PC-3 (cell line): ENCODE measurements at places on chromosomes 2 and 18. TPM values are rescaled to one million over a fixed set of nuclear protein-coding genes. Genes with fewer than 3 reads are reported as not detected.

The FOXD4L1 gene
- 0.33 TPM in 1 of 2 replicates, not detected in the other for total RNA-seq

The ZSWIM2 gene
- not detected in 2 replicates for total RNA-seq

The SMYD1 gene
- not detected in 2 replicates for total RNA-seq

DNA sequence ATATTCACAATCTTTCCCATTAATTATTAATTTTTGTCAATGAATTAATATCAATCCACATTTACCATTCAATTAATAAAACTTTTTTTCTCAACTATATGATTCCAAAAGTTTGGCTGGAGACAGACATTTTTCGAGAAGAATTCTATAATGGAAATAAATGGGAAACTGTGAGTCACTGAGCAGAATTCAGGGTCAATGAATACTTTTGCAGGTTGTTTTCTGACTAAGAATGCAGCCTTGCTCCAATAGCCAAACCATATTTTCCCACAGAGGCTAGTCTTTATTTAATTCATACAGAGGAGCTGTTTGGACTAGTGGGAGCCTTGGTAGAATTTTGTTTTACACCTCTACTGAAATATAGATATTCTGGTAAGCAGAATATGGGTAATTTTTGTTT lies 82.3 kb downstream of the ARHGAP28 start:
- peaks cover 15% of the 10 kb centered on the region for H3K4me1 ChIP-seq
- H3K36me3 ChIP-seq = no peaks in the 10 kb centered on the region
- H3K27ac ChIP-seq = no peak overlapping the region

DNA sequence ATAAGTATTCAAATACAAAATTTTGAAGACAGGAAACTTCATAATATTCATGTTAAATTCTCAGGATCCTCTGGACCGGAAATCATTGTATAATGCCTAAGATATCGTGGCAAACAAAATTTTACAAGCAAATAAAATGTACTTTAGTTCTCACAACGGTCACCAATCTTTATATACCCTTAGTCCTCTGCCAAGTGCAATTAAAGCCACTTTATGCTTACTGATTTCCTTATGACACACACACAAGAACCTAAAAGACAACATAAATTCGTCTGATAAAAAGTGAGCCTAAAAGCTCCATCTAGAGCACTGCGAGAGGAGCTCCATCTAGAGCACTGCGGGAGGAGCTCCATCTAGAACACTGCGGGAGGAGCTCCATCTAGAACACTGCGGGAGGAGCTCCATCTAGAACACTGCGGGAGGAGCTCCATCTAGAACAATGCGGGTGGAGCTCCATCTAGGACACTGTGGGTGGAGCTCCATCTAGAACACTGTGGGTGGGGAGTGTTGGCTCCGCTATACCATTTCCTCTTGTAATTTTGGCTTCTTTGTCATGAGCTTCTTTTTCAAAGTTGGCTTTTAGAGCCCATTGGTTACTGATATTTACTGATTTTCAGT lies 15.9 kb downstream of the ATP8B1 start:
- no peaks in the 10 kb centered on the region for H3K27me3 ChIP-seq
- H3K4me1 ChIP-seq = peaks cover 54% of the 10 kb centered on the region
- H3K4me3 ChIP-seq = no peak overlapping the region
- peak overlapping the region; percentile 96 for H3K27ac ChIP-seq
- DNase-seq = peak; percentile 46
- no peaks in the 10 kb centered on the region for H3K36me3 ChIP-seq

DNA sequence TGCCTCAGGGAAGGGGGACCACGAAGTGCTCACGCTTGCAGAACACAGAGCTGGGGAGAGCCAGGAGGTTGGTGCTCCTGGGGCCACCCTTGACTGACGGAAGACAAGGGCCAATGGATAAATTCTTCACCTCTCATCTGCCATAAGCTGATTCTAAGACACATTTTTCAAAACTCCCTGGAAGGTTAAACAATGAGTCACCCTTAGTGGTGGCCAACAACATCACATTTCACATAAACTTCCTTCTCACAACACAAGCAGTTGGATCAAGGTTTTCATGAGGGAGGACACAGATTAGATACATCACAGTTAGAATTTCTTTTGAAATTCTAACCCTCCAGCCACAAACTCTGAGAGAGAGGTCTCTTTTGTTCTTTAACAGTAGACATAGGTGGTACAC lies 713.6 kb upstream of the POU3F3 start:
- no peaks in the 10 kb centered on the region for H3K36me3 ChIP-seq
- DNase-seq = peak; percentile 5
- H3K27me3 ChIP-seq = peaks cover 6% of the 10 kb centered on the region; the same call in 1 of the 2 replicates
- no peaks in the 10 kb centered on the region for H3K4me1 ChIP-seq
- H3K4me3 ChIP-seq = no peak overlapping the region

DNA sequence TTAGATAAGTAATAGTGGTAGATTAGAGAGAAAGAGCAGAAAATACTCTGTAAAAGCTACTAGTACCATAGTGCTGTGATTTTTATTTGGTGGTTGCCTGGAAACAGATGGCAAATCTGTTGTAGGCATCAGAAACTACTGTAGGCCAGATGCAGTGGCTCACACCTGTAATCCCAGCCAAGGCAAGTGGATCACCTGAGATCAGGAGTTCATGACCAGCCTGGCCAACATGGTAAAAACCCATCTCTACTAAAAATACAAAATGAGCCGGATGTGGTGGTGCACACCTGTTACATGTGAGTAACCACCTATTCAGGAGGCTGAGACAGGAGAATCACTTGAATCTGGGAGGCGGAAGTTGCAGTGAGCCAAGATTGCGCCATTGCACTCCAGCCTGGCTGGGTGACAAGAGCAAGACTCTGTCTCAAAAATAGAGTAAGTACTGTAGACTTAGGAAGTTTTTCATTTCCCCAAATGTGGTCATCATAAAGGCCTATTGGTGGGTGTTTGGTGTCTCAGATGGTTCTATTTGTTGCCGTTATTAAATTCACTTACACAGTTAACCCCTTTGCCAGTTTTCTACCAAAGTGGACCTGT lies 79.6 kb downstream of the SPTBN1 start:
- H3K27ac ChIP-seq = no peak overlapping the region
- no peaks in the 10 kb centered on the region for H3K36me3 ChIP-seq
- no peaks in the 10 kb centered on the region for H3K27me3 ChIP-seq
- no peak overlapping the region for H3K4me3 ChIP-seq

GRCh38 chr2:46561731-46562450 lies 82.5 kb downstream of the TMEM247 start:
- no peaks in the 10 kb centered on the region for H3K27me3 ChIP-seq
- no peaks in the 10 kb centered on the region for H3K36me3 ChIP-seq
- H3K4me3 ChIP-seq = no peak overlapping the region
- no peak for DNase-seq
- no peaks in the 10 kb centered on the region for H3K4me1 ChIP-seq
- no peak overlapping the region for H3K27ac ChIP-seq

DNA sequence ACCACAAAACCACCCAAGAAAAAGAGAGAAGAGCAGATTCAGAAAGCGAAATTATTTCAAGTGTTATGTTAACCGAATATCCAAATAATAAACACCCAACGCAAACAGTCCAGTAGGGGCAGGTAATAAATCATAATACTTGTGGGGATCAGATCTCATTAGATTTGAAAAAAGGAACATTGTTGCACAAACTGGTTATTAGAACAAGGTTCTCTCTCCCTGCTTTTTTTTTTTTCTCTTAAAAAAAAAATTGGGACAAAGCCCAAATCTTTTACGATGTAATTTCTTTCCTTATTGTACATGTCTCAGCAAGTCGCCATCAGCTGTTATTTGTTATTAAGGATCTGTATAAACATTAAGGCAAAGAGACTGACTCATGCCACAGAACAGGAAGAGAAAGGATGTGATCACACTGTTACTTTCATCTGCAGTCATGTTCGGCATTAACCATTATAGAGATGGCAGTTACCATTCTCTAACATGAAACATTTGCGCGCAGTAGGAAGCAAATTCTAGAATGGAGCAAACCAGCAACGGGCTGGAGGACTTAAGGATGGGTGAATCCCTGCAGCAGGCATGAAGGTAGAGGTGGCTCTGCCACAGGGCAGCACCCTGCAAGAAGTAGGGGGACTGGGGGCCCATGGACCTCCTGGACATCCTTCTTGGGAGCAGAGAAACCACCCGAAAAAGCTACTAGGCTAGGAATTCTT lies 42.0 kb downstream of the EPHA4 start:
- peak overlapping the region; percentile 46 for H3K4me3 ChIP-seq
- H3K27ac ChIP-seq = 0 out of 2 replicates have a peak overlapping the region, but pooled peaks have one; percentile 26
- peak; percentile 82 for DNase-seq
- no peaks in the 10 kb centered on the region for H3K36me3 ChIP-seq
- peaks cover 18% of the 10 kb centered on the region for H3K4me1 ChIP-seq

DNA sequence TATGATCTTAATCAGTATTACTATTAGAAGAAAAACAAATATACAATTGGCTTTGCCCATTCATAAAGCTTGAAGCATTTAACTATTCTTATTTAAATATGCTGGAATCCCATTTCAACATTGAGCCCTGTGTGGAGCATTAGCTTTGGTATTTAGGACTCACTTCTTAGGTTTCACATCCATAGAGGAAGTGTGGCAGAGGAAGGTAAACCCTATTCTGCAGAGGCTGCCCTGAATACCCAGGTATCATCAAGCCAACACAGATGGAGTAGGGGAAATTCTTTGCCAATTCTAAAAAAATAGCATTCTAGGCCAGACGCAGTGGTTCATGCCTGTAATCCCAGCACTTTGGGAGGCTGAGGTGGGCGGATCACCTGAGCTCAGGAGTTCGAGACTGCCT lies 361.5 kb downstream of the FIGN start:
- H3K4me3 ChIP-seq = no peak overlapping the region
- H3K27me3 ChIP-seq = no peaks in the 10 kb centered on the region
- H3K4me1 ChIP-seq = no peaks in the 10 kb centered on the region
- no peak for DNase-seq

GRCh38 chr18:3177902-3178687 lies 41.7 kb downstream of the MYOM1 start:
- no peak overlapping the region for H3K4me3 ChIP-seq
- no peak for DNase-seq
- H3K27me3 ChIP-seq = no peaks in the 10 kb centered on the region
- no peaks in the 10 kb centered on the region for H3K36me3 ChIP-seq
- peaks cover 18% of the 10 kb centered on the region for H3K4me1 ChIP-seq

DNA sequence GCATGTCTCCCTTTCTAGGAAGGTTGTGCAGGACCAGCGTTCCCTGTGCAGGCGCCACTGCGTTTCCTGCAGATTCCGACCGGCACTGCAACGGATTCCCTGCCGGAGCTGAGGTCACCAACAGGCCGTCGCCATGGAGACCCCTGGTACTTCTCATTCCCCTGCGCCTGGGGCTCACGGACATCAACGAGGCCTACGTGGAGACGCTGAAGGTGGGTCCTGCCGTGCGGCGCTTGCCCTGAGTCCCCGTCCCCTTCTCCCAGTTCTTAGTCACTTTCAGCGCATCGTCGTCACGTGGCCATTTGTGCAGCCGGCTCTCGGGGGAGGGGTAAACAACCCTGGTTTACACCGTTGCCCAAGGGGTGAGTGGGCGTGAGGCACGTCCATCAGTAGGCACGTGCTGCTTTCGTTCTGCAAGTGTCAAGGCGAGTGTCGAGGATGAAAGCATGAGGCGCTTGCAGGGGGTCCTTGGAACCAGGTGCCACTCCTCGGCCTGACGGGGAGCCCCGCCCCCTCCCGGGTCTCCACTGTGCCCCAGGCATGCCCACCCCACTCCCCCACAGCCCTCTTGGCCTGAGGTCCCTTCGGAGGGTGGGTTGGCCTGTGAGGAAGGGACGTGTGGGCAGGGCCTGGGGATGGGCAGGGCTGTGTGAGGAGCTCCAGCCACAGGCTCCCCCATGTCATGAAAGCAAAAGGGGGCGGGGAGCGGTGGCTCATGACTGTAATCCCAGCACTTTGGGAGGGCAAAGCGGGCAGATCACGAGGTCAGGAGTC lies 19.8 kb downstream of the DTYMK start:
- no peak overlapping the region for H3K27ac ChIP-seq
- H3K4me3 ChIP-seq = no peak overlapping the region
- peaks cover 16% of the 10 kb centered on the region for H3K4me1 ChIP-seq
- no peak for DNase-seq
- H3K36me3 ChIP-seq = peaks cover 6% of the 10 kb centered on the region; the same call in 1 of the 2 replicates

DNA sequence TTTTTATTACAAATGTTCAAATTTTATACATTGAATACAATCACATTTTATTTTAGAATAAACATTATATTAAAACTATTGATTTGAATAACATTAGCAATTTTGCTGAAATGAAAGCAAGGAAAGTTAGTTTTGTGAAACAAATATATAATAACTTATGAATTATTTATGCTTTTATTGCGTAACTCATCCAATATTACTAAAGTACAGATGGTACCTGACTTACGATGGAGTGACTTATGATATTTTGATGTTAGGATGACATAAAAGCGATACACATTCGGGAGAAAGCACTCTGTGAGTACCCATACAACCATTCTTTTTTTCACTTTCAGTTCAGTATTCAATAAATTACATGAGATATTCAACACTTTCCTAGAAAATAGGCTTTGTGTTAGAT lies 26.5 kb downstream of the GPR39 start:
- no peak for DNase-seq
- 0 out of 2 replicates have a peak, but pooled peaks cover 3% of the 10 kb centered on the region for H3K36me3 ChIP-seq
- H3K27ac ChIP-seq = no peak overlapping the region

DNA sequence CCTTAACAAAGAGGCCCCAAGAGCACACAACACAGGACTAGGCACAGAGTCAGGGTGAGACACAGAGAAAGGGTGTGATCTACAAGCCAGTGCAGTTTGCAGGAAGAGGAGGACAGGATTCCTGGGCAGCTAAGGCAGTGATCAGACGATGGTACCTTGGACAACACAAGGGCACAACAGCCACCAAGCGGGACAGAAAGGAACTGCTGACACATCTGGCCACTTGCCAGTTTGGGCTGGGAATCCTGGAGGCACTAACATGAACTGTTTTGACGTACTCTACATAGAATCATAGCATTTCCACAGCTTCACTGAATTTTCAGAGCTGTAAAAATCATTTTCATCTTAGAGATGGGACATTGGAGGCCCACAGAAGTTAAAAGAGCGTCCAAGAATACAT lies 221.5 kb upstream of the SLC35G4 start:
- peak; percentile 73 for DNase-seq
- H3K4me3 ChIP-seq = no peak overlapping the region
- H3K4me1 ChIP-seq = no peaks in the 10 kb centered on the region
- no peaks in the 10 kb centered on the region for H3K36me3 ChIP-seq
- no peak overlapping the region for H3K27ac ChIP-seq

DNA sequence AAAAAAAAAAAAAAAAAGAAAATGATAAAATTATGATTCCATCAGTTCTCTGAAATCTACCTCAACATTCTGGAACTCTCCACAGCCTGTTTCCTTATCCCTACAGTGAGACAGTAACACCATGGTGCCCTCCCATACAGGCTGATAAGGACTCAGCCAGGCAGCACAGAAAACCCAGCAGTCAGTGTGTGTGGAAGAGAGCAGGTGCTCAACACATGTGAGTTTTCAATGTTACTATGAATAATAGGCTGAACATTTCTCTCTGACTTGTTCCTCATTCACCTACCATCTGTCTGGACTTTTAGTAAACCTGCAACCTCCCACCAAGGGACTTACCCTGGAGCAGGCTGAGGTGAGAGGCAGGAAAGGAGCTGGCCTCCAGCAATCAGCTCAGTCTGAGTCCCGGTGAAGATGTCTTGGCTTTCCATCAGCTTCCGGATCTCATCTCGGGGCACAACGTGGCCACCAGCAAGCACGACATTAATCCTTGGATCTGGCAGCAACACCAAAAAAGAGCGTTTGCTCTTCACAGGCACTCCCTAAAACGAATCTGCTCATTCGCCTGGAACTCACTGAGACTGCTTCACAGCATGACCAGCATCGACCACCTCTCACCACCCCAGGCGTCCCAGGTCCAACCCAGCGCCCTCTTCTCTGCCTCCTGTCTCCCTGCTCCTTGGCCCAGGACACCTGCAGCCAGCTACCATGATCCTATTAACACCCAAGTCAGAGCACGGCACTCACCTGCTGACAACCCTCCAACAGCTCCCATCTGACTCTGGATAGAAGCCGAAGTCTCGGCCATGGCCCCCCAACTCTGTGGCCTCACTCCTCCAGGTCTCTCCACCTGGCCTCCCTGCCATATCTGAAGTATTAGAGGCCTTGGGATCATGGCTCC lies 16.5 kb downstream of the PASK start:
- DNase-seq = no peak
- no peak overlapping the region for H3K27ac ChIP-seq
- no peaks in the 10 kb centered on the region for H3K4me1 ChIP-seq
- H3K36me3 ChIP-seq = no peaks in the 10 kb centered on the region
